ENCODE measurements at places on chromosomes 11 and 22.

GRCh38 chr11:1856306-1857005 is 3.6 kb downstream of the LSP1 start:
- DNase-seq, result no peak
- H3K4me1 ChIP-seq, result peaks cover 79% of the 10 kb centered on the region
- H3K27me3 ChIP-seq, result no peaks in the 10 kb centered on the region
- H3K27ac ChIP-seq, result peak overlapping the region; percentile 61
- no peak overlapping the region for H3K4me3 ChIP-seq

- H3K4me1 ChIP-seq, result no peaks in the 10 kb centered on the region
- DNase-seq, result no peak
- H3K36me3 ChIP-seq, result peaks cover 23% of the 10 kb centered on the region
- no peaks in the 10 kb centered on the region for H3K27me3 ChIP-seq
Measured at GRCh38 chr11:44192017-44192385, 96.5 kb downstream of the EXT2 start.

DNA sequence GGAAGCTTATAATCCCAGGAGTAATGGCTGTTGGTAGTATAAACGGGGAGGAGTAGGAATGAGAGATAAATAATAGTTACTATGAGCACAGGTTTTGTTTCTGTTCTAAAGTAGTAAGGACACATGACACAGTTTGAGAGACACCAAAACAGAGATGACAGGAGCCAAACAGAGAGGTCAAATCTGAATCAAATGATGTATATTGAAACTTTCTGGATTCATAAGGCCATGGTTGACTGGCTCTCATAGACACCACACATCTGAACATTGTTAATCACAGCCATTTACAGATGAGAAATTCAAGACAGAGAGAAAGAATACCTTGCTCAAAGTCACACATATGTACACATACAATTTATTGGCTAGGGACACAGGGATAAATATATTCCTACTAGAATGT is 63.4 kb upstream of the UCP3 start:
- H3K4me3 ChIP-seq, result no peak overlapping the region
- DNase-seq, result no peak
- H3K27me3 ChIP-seq, result no peaks in the 10 kb centered on the region
- H3K27ac ChIP-seq, result no peak overlapping the region

- no peak for DNase-seq
- H3K4me3 ChIP-seq, result no peak overlapping the region
- H3K4me1 ChIP-seq, result no peaks in the 10 kb centered on the region
- no peaks in the 10 kb centered on the region for H3K36me3 ChIP-seq
- no peak overlapping the region for H3K27ac ChIP-seq
- no peaks in the 10 kb centered on the region for H3K27me3 ChIP-seq
Measured at GRCh38 chr11:134398079-134398444, 14.0 kb downstream of the B3GAT1 start.

DNA sequence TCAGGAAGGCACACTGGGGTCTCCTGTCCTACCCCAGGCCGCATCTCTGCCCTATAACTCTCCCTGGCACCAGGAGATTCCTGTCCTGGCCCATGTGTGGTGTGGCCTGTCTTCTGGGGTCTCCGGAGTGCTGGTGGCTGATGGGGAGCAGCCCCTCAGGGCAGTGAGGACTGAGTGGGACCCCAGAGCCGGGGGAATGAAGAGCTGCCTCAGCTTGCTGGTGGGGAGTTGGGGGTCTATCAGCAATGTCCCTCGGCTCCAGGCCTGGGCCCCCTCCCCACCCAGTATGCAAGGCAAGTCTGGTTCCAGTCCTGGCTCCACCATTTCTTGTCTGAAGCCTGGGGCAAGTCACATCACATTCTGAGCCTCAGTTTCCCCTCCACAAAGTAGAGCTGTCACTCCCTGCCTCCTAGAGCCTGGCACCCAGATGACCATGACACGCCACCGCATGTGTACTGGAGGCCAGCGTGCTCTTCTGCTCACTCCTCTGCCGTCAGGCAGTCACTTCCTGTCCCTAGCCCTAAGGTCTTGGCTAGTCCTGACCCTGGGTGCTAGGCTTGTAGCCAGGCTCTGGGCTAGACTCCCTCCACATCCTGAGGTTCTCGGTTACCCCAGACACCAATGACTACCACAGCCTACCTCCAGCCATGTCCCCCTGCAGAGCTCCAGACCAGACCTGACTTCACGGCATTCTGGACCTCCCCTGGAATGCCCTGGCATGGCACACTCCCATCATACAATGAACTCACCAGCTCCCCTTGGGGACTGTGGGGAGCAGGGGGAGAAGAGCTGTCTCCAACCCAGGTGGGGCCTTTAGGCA is 12.8 kb downstream of the ARAP1 start:
- H3K27ac ChIP-seq, result peak overlapping the region; percentile 80
- no peak for DNase-seq
- H3K4me1 ChIP-seq, result peaks cover 77% of the 10 kb centered on the region
- H3K36me3 ChIP-seq, result no peaks in the 10 kb centered on the region
- H3K27me3 ChIP-seq, result no peaks in the 10 kb centered on the region

DNA sequence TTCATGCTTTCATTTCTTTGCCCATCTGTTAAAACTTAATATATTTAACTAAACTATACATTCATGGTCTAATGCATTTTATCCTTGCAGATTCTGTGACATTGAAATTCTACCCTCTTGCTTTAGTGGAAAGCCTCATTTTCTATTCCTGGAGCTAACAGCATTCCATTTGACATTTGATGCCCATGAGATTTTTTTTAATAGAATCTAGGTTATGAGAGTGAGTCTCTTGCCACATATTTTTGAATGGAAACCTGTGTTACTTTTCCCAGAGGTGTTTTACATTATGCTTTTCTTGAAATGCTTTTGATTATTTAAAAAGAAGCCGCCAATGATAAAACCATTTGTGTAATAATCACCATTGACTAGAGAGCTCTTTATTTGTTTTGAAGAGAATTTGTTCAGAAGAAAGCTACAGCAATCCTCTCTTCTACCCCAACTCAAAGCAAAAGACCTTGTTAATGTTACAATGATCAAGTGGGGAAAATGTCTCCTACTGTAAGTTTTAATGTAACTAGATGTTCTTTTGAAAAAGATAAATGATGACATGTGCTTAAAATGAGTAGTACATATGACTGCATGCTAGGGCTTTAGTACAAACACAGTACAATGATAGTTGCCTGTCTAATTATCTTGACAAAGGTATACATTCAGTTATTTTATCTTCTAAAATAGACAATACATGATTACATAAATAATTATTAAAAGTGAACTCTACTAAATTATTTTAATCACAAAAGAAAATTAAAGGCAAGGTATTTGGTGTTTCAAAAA is 67.3 kb downstream of the GAS2 start:
- no peaks in the 10 kb centered on the region for H3K36me3 ChIP-seq
- DNase-seq, result no peak
- no peaks in the 10 kb centered on the region for H3K27me3 ChIP-seq
- H3K27ac ChIP-seq, result no peak overlapping the region
- H3K4me1 ChIP-seq, result no peaks in the 10 kb centered on the region

DNA sequence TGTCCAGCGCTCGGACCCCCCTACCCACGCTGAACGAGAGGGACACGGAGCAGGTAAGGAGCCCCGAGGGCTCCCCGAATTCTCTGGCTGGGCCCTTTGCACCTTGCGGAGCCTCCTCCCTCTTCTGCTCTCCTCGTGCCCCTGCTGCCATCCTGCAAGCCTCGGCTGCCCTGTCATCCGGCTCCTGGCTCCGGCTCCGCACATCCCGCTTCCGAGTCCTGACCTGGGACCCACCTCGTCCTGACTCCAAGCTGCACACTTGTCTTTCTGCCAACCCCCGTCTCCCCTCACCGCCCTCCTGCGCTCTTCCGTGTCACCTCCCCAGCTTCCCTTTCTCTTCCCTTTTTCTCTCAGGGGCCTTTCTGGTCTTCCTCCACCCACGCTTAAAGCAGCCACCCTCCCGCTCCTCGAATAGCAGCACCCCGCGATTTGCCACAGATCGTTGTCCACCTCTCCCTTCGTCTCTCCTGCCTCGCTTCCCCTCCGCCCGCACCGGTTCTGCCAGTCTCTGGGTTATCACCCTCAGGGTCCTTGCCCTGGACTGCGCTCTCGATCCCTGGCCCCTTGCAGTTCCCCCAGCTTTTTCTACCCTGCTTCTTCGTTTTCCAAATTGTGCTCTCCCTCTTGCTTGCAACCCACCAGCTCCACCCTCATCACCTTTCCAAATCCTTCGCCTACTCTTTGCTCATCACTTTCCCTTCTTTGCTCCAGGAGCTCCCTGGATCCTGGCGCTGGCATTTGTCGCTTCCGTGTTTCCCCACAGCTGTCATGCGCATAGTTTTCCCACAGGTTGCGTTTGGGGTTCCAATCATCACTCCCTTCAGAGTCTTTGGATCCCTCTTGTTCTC is 822 bp downstream of the MARK2 start:
- peaks cover 31% of the 10 kb centered on the region for H3K36me3 ChIP-seq
- peak overlapping the region; percentile 64 for H3K27ac ChIP-seq
- no peaks in the 10 kb centered on the region for H3K27me3 ChIP-seq
- peaks cover 51% of the 10 kb centered on the region for H3K4me1 ChIP-seq

GRCh38 chr11:64947208-64947814 is 11.6 kb upstream of the GPHA2 start:
- no peak overlapping the region for H3K4me3 ChIP-seq
- no peaks in the 10 kb centered on the region for H3K36me3 ChIP-seq
- no peak overlapping the region for H3K27ac ChIP-seq
- H3K4me1 ChIP-seq, result no peaks in the 10 kb centered on the region
- no peak for DNase-seq

GRCh38 chr11:111352231-111352746 is 26.8 kb downstream of the POU2AF1 start:
- no peak for DNase-seq
- no peaks in the 10 kb centered on the region for H3K36me3 ChIP-seq

DNA sequence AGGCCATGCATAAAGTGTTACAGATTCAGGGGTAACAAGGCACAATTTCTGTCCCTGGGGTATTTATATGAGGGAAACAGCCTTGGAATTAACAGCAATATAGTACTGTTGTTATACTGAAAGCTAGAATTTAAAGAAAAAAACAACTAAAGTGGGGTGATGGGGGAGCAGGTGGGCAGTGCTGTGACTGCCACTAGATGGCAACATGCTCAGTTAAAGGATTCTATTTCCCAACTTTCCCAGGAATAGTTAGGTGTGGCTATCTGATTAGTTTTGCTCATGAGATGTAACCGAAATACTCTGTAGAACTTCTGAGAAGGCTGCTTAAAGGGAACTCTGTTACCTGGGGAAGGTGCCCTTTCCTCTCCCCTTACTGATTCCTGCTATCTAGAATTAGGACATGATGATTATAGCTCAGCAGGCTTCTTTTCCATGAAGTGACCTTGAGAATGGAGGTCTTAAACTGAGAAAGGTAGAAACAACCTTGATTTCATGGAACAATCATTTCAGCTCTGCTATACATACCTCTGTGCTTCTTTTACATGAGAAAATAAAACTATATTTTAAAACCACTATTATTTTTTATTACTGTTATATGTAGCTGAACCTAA is 102.6 kb downstream of the RELT start:
- peak; percentile 2 for DNase-seq
- no peak overlapping the region for H3K4me3 ChIP-seq
- H3K36me3 ChIP-seq, result no peaks in the 10 kb centered on the region

DNA sequence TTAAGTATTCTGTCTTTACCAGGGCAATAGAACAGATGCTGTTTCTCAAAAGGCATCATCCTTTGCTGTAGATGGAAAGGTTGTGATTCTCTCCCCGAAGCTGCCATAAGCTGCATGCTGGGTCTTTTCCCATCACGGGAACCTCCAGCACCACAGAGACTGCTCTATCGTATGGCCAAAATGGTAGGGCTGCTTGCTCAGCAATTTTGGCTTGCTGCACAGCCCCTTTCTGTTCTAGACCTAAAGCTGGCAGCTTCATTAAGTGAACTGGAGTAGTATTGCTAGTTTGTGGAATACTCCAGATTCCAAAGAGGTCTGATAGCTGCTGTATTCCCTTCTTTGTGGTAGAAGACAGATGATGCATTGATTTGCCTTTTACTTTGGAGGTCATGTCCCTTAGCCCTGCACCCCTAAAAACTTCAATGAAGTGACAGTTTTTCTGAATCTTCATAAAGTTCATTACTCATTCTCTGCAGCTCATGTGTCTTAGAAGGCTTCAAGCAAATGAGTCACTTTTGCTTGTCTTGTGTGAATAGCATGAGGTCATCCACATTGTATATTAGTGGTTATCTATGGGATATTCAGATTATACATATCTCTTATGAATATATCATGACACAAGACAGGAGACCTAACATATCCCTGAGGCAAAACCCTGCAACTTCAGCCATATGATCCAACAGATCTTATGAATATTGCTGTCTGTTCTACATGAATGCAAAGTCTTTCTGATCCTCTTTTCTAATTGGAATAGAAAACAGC is 245.3 kb downstream of the FAM76B start:
- no peaks in the 10 kb centered on the region for H3K27me3 ChIP-seq
- no peaks in the 10 kb centered on the region for H3K4me1 ChIP-seq
- H3K27ac ChIP-seq, result no peak overlapping the region
- DNase-seq, result no peak
- H3K36me3 ChIP-seq, result no peaks in the 10 kb centered on the region

GRCh38 chr22:27405672-27406388 is 395.7 kb downstream of the MN1 start:
- H3K27me3 ChIP-seq, result no peaks in the 10 kb centered on the region
- no peak overlapping the region for H3K27ac ChIP-seq
- no peak for DNase-seq
- H3K4me1 ChIP-seq, result no peaks in the 10 kb centered on the region
- no peak overlapping the region for H3K4me3 ChIP-seq
- H3K36me3 ChIP-seq, result no peaks in the 10 kb centered on the region

DNA sequence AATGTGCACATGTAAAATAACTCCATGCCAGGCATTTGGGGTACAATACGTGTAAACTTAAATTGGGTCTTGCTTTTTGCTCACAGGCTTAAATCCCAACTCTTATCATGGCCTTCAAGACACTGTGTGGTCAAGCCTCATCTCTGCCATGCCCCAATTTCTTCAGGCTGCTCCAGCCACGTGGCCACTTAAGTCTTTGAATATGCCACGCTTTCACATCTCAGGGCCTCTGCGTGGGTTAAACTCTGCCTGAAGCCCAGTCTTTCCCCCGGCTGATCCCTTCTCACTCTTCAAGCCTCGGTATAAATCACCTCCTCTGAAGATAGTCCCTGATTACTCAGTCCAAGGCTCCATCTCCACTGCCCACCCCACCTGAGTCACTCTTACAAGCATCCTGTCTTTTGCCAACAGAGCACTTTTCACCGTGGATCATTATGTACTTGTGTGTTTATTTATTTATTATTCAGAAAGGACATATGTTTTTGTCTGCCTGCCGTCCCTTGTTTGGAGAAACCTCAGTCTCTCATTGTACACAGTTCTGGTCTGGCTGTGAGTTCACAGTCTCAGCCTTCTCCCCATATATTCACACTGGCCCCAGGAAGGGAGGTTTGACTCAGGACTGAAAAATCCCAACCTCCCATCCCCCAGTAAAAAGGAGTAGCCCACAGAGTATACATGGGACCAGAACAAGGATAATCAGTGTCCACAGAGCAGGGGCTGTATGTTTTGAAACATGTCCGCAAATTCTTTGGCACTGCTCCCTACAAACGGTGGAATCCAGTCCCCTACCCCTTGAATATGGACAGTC is 344.7 kb downstream of the MN1 start:
- H3K4me3 ChIP-seq, result no peak overlapping the region
- DNase-seq, result no peak
- H3K27ac ChIP-seq, result no peak overlapping the region
